Renal cortex interstitium (tissue), 15 donors: ENCODE measurements at places on chromosomes 6 and 20. TPM values are rescaled to one million over a fixed set of nuclear protein-coding genes. Genes with fewer than 3 reads are reported as not detected.

CLIC5 gene
- polyA plus RNA-seq: 186 TPM

IL17A gene
- not detected for polyA plus RNA-seq

- DNase-seq: no peak
Measured at GRCh38 chr20:52379723-52380336, 188.3 kb upstream of the ZFP64 start.

DNA sequence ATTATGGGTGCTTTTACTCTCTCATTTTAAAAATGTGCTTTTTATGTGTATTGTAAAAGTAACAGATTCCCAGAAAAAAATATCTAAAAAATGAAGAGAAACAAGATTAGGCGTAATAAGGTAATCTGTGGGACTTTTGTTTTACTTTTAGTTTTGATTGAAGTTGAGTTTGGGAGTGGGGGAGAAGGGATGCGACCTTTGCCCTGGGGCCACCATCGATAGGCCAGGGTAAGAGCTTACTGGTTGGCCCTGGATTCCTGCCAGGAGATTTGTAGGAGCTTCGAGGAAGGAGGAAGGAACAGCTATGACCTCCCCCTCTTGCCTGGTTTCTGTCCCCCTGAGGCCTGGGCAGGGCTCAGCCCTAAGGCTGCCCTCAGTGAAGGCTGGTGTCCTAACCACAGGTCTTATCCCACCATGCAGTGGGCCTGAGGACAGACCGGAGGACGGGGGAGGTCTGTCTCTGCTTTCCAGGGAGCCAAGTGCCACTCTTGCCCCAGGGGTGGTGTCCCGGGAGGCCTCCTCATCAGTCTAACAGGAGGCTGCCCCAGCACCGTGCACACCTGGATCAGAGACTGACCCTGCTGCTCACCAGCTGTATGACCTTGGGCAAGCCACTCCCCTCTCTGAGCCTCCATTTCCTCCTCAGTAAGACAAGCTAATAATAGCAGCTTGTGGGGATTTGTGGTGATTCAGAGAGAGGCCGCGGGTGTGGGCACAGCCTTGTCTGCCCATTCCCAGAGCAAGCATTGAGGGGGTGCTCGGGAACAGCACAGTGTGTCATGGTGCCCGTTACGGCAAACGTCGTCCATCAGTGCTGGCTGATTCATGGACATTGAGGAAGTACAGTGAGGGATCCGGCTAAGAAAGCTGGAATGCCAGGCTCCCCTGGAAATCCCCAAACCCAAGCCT, 21.2 kb downstream of the TGM2 start:
- DNase-seq: no peak

- DNase-seq: no peak
Measured at GRCh38 chr20:48829940-48830339, 2.1 kb upstream of the PREX1 start.

DNA sequence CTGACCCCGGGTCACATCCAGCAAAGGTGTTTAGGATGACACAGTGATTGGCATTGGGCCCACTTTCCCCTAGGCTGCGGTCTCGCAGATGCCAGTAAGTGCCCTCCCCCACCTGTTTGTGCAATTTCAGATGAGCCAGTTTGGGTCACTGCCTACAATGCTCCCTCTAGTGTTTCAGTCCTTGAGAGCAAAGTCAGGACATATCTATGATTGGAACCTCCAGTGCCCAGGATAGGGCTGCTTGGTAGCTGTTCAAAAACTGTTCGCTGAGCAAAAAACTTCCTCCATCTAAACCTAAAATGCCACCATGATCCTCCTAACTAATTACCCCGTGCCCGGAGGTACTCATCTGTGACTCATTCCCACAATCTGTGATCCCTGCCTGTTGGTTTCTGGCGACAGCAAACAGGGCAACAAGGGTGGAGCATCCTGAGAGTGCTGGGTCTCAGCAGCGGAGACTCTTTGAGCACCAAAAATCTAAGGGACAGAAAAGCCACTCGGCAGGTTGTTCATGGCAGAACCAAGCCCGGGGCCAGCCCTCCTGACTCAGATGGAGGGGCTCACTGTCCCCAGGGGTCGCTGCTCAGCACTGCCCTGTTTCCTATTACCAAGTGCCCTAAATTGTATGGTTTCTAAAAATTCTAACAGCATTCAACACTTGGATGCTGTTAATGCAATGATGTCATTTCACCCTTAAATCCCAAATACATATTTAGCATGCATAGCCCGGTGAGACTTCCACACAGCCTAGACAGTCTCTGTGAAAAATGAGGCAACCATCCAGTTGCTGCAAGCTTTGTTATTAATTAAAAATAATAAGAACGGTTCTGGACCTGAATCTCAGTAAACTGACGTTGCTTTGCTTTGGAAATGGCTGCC, 5.0 kb downstream of the VSX1 start:
- no peak for DNase-seq

DNA sequence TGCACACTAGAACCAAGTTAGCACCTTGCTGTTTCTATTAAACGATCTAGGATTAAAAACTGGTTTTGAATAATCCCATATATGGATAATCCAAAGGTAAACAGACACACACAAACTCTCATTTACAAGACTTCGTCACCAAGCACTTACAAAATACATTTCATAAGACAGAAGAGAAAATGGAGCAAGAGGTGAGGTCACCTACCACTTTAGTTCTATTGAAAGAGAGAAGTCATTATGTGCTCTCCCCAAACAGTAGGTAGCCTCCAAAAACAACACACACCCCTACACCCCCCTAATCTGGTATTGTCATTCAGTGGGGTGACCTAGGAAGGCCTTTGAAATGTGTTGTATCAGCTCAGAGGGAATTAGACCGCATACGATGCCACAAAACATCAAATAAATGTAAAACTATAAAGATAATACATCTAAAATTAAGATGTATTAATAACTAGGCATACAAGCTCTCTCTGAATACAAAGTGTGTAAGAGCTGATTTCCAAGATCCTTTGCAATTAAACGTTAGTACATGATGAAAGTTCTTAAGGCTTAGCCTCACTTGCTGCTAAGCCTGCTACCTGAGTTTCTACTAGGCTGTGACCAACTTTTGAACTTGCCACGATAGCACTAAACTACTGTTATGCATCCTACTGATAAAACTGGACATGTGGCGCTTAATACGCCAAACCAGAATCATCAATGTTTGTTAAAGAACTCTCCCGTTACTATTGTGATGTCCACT, 1.6 kb downstream of the SRPK1 start:
- DNase-seq: no peak
